ENCODE measurements at places on chromosomes 13 and 19.
A peak's percentile ranks its signal among the peaks of the same experiment; 100 is the strongest.

DNA sequence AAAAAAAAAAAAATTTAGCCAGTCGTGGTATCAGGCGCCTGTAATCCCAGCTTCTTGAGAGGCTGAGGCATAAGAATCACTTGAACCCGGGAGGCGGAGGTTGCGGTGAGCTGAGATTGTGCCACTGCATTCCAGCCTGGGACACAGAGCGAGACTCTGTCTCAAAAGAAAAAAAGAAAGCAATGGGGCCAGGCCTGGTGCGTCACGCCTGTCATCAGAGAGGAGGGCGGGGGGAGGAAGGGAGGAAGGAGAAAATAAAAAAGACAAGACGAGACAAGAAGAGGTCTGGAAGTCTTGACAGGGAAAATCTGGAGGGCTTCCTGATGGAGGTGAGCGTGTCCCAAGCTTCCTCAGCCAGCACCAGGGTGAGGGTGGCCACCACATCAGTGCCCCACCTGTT lies 54.9 kb upstream of the PTPRS start:
- DNase-seq, result no peak

GRCh38 chr19:11890634-11891033 lies 3.1 kb downstream of the ZNF69 start:
- no peak for DNase-seq

DNA sequence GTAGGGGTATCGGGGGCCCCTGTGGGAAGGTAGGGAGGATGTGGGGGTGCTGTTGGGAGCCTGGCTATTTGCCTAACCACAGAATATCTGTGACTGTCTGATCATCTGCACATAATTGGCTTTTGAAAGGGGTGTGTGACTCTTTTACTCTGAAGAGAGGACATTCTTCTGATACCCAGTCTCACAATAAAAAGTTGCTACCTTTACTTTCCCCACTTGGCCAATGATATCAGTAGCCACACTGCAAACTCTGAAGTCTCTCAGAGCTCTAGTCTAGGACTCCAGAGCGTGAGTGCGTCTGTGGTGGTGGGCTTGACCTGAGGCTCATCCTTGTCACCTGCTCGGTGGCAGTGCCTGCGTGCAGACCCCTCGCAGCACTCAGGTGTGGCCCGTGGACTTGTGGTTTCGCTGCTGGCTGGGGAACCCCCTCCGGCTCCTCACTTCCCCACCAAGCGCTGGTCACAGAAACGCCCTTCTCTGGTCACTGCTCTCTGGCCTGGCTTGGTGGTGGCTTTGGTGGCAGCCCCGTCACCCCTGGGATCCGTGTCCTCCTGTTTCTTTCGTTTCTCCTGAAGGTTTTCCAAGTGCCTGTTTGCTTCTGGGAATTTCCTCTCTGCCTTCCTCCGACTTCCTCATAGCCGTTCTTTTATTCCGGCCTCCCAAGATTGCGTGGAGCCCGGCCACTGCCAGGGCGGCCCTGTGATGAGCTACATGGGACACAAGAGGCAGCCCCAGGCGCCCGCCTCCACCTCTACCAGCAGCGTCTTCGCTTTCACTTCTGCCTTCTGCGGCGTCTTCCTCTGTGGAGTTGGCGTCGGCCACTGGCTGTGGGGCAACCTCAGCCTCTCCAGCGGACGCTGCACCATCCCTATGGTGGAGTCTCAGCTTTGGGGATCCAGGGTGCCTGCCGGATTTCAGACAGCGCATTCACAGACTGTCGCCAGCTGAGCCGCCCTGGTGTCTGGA lies 78.0 kb downstream of the ATP11A start:
- no peak for DNase-seq

DNA sequence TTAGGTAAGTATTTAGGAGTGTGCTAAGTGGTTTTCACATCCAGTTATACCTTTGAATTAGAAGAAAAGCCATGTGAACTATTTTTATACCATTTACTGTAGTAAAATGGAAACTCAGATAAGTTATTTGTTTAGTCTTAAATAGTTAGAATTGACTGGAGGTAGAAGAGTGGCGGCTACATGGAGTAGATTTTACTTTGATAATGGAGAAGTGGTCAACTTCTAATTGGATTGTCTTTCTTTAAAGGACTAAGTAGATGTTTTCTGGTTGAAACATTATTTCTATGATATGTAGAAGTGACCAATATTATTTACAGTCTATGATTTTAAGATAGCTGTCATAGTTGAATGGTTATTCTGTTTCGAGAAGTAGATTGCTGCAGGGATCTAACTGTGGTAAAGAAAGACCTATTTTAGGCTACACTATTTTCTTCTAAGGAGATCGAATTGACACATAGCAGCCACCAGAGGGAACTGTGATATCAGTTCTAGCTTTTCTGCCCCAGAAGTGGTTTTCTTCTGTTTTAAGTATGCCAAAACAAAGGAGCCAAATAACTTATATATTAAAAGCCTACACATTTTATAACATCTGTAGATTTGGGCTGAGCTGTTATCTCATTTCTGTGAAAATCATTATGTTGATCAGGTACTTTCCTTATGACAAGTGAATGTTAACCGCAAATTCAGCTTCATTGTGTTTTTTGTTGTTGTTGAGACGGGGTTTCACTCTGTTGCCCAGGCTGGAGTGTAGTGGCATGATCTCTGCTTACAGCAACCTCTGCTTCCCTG lies 26.1 kb downstream of the ZMYM2 start:
- no peak for DNase-seq

DNA sequence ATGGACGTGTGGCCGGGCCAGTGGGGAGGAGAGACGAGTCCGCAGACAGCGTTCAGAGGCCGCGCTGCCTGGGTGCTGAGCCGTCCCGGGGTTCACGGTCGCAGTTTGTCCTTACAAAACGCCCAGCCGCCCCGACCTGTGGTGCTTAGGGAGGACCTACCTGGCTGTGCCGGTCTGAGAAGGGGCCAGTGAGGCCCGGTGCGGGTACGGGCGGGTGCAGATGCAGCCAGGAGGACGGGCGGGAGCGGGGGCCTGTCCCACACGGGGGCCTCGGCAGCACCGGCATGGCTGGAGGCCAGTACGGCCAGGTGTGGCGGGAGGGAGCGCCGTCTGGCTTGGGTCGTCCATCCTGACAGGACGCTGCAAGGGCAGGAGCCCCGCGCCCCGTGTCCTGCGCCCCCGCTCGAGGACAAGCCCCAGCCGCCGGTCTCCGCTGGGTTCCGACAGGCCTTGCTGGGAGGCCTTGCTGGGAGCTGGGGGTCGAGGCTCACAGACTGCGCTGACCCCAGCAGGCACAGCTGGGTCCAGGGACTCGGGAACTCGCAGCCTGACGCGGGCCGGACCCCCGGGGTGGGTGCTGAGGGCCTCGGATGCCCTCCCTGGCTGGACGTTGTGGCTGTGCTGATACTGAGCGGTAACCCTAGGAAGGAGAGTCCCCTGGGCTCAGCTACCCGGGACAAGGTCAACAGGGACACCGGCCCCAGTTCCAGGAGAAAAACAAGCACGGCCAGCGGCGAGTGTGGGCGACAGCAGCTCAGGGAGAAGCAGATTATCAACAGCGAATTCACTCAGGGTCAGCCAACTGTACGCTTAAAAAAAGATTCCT lies 5.3 kb upstream of the PROZ start:
- DNase-seq, result no peak

DNA sequence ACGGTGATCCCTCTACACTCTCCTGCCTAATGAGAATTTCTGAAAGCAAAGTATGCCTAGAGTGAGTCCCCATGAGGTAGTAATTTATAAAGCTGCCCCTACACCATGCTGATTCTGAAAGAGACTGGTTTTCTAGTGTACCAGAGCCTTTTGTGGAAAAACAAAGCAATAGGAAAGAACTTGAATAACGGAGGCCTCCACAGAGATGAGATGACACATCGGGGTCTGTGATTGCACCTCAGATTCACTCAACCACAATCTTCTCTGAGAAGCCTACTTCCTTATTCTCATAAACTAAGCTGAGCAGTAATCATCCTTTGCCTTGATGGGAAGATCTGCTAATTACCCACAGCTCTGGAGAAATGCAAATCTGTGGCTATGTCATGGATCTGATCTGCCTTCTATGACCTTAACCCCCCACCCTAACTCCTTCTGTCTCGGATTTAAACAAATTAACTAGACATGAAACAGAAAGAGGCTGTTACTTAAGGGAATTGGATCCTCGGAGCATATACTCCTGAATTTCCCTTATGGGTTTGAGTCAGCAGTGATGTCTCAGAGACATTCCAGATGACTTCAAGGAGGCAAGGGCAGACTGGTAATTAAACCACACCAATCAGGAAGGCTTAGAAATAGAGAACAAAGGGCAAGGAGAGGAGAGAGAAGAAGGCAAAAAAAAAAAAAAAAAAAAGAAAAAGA lies 128.0 kb downstream of the DCT start:
- no peak for DNase-seq

GRCh38 chr13:20426766-20427448 lies 98.8 kb downstream of the CRYL1 start:
- DNase-seq, result no peak

- DNase-seq, result no peak
Measured at GRCh38 chr13:94674609-94675348, 37.6 kb downstream of the SOX21 start.

DNA sequence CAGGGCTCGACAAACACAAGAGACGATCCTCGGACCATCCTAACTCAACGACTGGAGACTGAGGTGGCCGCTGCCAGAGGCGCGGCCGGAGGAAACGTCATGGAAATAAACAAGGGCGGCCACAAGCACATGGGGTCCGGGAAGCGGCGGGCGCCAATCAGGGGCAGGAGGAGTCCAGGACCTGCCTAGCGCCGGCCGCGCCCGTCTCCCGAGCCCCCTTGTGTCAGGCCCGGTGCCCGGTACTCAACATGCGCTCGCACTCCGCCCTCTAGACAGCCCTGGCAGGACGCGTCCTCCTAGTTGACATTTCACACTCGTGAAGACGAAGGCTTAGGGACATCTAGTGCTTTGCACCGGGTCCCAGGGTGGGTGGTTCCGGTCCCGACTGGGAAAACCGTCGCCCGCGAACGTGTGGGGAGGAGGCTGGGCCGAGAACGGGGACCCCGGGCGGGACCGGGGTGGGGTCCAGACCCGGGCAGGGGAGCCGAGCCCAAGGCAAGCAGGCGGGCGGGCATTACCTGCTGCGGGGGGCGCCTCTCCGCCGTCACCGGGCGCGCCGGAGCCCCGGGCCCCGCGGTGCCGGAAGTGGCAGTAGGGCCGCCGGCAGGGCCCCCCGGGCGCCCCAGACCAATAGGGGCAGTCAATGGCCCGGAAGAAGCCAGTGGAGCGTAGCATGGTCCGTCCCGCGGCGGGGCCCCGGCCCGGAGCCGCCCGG lies 442 bp downstream of the REXO1 start:
- DNase-seq, result peak; percentile 26

GRCh38 chr13:76925115-76925514 lies 23.2 kb upstream of the ACOD1 start:
- DNase-seq, result no peak

GRCh38 chr13:110092831-110093247 lies 214.1 kb downstream of the COL4A1 start:
- no peak for DNase-seq

- DNase-seq, result no peak
Measured at GRCh38 chr13:95406176-95406575, 104.9 kb upstream of the ABCC4 start.

GRCh38 chr13:102846261-102847015 lies 606 bp downstream of the ERCC5 start:
- DNase-seq, result no peak

DNA sequence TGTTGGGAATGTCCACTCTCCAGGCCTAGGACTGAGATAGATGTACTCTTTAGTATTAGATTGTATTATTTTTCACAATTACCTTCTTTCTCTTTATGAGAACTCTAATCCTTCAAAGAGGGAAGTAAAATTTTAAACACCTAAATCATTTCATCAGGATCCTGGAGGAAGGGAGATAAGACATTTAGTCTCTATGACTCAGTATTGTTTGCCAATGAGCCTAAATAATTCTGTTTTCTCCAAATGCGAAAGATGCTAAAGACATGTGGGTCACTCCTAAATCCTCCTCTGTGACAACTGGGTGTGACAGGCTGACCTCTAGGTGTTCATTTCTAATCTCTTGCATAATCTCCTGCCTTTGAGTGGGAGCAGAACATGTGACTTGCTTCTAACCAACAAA lies 1736.6 kb upstream of the MIR17HG start:
- no peak for DNase-seq

- peak; percentile 87 for DNase-seq
Measured at GRCh38 chr19:2059422-2060201, 8.6 kb upstream of the MKNK2 start.

DNA sequence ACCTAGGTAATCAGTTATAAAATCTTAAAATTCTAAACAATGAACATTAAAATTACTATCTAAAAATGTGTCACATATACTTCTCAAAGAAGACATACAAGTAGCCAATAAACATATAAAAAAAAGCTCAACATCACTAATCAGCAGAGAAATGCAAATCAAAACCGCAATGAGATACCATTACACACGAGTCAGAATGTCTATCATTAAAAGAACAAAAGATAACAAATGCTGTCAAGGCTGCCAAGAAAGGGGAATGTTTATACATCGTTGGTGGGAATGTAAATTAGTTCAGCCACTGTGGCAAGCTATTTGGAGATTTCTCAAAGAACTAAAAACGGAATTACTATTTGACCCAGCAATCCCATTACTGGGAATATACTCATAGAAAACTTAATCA lies 310.3 kb upstream of the EDNRB start:
- no peak for DNase-seq

GRCh38 chr13:44074611-44075010 lies 194.9 kb downstream of the LACC1 start:
- no peak for DNase-seq

DNA sequence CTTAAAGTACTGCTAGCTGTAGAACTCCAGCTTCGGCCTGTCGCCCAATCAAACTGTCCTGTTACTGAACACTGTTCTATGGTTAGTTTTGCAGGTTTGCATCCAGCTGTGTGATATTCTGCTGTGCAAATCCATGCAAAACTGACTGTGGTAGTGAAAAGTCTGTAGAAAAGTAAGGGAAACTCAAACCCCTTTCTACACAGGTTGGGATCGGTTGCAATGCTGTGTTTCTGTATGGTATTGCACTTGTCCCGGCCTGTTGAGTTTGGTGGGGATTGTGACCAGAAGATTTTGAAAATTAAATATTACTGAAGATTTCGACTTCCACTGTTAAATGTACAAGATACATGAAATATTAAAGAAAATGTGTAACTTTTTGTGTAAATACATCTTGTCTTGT lies 3.6 kb downstream of the MIR17HG start:
- DNase-seq, result no peak

- DNase-seq, result no peak
Measured at GRCh38 chr19:15524781-15525180, 16.5 kb downstream of the CYP4F22 start.

DNA sequence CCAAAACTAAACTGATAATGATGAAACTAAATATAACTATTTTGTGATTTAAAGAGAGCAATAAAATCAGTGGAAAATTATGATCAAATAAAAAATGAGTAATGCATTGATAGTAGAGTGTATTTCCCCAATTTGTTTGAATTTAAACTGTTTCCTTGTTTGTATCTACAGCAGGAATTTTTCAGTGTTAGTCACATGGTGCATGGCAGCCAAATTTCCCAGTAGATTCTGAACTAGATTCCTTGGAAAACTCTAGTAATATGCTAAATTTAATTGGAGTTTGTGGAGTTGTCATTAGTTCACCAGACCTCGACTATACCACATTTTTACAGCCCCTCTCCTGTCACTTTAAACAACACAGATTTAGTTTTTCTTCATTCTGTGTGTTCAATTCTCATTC lies 156.2 kb downstream of the PCCA start:
- DNase-seq, result no peak

- no peak for DNase-seq
Measured at GRCh38 chr19:20397292-20397691, 168.3 kb downstream of the ZNF737 start.

GRCh38 chr13:74629985-74630384 lies 495.8 kb upstream of the KLF12 start:
- no peak for DNase-seq

Measured in SW 1271 (cell line).